Dermis blood vessel endothelial cell (primary cell): ENCODE measurements at places on chromosomes 4 and X. TPM values are rescaled to one million over a fixed set of nuclear protein-coding genes. Genes with fewer than 3 reads are reported as not detected.

STK32B gene
- 24.2 and 24.6 TPM in 2 replicates for total RNA-seq

UGT2B11 gene
- not detected in 2 replicates for total RNA-seq

GABRQ gene
- not detected in 2 replicates for total RNA-seq

CD99L2 gene
- 31.1 and 39.0 TPM in 2 replicates for total RNA-seq

- no peak for DNase-seq
These were observed 55.5 kb downstream of the GSPT2 start for GRCh38 chrX:51798701-51799100.

GRCh38 chrX:155877288-155877687, 3.9 kb upstream of the VAMP7 start:
- no peak for DNase-seq

DNA sequence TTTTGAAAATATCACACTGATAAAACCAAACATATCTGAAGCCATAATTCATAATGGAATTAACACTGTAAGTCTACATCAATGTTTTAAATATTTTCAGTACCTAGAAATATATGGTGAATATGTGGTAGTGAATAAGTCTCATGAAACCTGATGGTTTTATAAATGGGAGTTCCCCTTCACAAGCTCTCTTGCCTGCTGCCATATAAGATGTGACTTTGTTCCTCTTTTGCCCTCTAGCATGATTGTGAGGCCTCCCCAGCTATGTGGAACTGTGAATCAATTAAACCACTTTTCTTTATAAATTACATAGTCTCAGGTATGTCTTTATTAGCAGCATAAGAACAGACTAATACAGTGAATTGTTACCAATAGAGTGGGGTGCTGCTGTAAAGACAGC, 536.8 kb upstream of the GALNT7 start:
- DNase-seq, result no peak
